DMS153 (cell line): ENCODE measurements at places on chromosomes 2 and 18.

DNA sequence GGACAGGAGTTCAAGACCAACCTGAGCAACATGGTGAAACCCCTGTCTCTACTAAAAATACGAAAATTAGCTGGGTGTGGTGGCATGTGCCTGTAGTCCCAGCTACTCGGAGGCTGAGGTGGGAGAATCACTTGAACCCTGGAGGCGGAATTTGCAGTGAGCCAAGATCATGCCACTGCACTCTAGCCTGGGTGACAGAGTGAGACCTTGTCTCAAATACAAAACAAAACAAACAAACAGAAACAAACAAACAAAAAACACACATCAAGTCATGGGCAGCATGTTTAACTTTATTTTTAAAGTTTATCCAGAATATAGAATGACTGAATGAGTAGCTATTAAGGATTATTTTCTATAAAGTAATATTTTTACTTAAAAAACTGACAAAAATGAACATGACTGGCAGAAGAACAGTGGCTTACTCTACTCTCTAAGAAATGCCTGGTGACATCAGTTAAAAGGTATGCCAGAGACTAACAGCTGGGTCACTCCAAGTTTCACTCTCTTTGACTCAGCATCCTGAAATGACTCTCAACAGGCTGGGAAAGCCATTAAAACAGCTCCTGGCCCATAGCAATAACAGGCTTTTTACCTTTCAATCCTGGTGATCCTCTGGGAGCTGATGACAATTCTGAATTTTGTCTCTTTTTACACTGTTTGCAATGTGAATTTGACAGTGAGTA is 281.6 kb upstream of the STON1 start:
- no peak for DNase-seq

- no peak for DNase-seq
Observed at GRCh38 chr2:120850551-120850950, 114.9 kb downstream of the GLI2 start.

GRCh38 chr18:79554321-79554720 is 125.3 kb upstream of the CTDP1 start:
- no peak for DNase-seq

DNA sequence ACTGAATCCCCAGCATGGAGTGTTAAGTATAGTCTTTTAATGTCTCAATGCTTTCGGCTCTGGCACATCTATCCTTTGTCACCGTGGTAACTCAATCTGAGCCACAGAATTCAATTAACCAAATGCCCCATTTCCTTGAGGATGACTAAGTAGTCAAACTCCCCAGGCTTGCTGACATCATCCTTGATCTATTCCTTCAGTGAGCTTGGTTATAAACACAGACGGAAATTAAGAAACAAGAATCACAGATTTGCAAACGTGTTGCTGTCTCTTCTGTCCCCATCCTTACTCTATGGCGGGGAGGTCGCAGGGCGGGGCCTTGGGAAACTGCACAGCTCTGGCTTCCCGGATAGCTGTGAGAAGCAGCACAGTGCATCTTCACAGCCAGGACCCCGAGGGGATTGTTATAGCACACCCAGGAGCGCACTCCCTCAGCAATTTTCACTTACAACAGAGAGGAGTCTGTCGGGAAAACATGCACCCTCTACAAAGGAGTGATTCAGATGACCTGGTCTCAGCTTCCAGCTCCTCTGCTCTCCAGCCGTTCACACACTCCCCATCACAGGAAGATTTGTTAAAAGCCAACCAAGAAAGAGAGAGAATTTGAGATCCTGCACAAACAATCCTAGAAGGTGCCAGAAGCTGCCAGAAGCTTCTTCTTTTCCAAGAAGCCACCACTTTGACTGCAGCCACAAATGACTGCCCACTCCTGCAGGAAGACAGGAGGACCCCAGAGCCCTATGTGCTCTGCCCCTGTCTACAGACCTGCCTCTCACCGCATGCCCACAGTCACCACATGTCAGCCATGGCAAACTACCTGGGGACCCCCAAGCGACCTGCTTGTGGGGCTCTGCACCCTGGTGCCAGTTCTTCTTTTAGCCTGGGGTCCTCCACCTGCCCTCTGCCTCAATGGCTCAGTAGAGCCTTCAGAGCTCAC is 44.9 kb upstream of the YWHAQ start:
- DNase-seq, result no peak

DNA sequence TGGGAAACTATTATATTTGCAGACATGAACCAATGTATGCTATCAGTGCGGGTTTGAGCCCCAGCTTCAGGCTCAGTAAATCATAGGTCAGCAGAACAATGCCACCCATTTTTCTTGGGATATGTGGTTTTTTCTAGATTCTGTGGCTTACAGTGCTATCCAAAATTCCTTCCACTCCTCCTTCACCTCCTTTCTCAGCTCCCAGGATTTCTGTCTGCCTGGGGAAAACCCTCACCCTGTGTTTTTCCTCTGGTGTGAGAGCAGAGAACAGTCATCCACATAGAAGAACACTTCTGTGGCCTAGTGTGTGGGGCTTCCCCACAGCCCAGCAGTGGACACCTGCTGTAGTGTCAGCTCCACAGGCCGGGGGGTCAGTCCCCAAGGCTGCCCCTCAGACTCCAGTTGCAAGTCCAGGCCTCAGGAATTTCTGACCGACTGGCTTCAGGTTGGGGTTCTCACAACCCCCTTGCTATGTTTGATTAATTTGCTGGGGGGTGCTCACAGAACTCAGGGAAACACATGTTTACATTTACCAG is 238.2 kb downstream of the LDLRAD4 start:
- DNase-seq, result no peak

GRCh38 chr18:61765097-61765496 is 127.7 kb downstream of the RNF152 start:
- DNase-seq, result no peak

GRCh38 chr2:18930971-18931370 is 341.6 kb upstream of the NT5C1B start:
- no peak for DNase-seq

DNA sequence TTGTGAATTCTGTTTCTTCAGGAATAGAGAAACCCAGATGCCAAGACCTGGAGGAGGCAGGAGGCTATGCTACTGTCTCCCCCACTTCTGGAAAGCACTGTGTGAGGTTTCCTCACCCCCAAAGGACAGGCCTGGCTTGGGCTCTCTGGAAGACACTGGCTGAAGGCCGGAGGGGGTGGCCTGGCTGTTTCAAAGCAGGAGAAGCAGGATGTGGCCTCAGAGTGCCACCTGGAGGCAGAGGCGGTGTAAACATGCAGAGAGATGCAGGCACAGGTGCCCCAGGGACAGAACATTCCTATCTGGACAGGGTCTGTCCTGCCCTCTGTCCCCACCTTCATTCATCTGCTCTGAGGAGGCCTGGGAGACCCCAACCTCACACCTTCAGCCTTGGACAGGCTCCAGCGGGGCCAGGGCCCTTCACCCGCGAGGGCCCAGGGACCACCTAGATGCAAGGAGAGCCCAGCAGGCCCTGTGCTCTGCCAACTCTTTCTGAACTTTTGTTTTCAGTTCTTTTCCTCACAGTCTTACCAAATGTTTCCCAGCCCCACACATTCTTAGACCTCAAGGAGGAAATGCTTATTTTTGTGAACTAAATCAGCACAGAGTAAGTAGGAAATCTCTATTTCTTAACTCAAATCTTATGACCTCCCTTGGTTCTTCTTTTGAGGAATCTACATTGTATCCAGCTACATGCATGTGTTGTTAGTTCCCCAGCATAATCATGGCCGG is 79.2 kb downstream of the LONRF2 start:
- DNase-seq, result no peak

DNA sequence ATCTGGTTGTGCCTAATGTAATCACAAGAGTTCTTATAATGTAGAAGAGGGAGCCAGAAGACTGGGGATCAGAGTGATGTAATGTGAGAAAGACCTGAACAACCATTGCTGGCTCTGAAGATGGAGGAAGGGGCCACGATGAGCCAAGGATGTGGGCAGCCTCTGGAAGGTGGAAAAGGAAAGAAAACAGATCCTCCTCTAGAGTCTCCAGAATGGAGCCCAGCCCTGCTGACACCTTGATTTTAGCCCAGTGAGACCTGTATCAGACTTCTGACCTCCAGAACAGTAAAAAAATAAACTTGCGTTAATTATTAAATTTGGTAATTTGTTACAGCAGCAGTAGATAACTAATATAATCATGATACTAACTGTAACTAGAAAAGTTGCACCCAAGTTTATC is 3.1 kb downstream of the RBKS start:
- no peak for DNase-seq

DNA sequence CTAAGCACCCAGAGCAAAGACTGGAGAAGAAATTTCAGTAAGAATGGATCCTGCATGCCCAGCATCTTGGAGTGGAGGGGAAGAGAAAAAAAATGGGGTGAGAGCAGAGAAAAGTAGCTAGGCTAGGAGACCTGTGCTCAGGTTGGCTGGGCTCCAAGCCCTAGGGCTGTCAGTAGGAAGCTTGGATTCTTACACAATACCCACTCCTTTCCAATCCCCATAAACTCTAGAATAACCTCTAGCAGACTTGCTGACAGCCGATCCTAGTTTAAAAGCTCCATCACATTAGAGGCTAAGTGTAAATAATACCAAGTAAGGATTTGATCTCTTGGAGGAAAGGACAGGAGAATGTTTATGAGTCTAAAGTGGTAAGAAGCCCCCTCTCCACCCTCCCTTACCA is 46.2 kb upstream of the NABP1 start:
- no peak for DNase-seq

- DNase-seq, result no peak
Observed at GRCh38 chr2:39503277-39503676, 66.2 kb upstream of the MAP4K3 start.

DNA sequence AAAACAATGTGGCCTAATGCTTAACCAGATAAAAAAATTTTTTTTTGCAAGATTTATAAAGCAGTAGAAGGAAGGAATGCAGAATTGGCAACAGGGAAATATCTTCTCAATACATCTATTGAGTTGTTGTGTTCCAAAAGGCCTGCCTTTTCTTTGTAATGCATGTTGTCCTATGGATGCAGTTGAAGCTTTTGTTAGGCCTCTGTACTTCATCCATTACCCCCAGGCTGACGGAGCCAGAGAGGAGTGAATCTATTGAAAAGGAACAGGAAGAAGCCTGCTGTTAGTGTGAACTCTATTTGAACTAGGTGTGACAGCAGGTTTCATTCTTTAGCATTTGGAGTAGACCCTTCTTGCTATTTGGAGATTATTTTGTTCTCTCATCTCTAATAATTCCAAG is 56.5 kb downstream of the MTX2 start:
- peak; percentile 80 for DNase-seq

DNA sequence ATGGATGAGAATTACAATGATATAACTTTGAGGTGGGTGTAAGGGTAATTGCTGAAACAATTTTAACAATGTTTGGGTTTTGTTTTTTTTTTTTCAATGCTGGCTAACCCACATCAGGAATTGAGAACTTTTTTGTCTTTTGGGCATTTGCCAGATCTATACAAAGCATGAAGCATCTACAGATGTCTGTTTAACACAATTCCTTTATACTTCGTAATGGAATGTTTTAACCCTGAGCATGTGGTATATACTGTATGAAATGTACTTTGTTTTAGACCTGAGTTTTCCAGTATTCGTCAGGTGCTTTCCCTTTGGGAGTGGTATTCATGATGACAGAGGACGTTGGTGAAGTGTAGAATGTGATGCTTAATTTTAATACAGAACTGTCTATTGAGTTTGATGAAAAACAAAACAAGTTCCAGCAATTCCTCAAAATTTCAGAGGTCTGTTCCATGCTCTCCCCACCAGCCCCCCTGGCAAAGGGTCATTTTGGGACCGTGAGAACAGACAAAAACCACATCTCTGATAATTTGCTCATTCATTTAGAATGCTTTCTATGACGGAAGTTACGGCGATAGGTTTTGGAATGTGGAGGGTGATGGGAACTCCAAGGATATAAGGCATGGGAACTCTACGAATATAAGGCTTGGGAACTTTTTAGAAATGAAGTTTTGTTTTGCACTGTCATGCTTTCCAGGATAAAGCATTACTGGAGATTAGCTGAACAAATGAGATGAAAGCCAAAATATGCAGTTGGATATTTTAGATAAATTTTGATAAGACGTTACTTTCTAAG is 14.1 kb downstream of the LIMS1 start:
- no peak for DNase-seq
